ENCODE measurements at places on chromosomes 7 and 10.

- no peak for DNase-seq
These were observed 123.3 kb downstream of the PRPF18 start for GRCh38 chr10:13709931-13710650.

DNA sequence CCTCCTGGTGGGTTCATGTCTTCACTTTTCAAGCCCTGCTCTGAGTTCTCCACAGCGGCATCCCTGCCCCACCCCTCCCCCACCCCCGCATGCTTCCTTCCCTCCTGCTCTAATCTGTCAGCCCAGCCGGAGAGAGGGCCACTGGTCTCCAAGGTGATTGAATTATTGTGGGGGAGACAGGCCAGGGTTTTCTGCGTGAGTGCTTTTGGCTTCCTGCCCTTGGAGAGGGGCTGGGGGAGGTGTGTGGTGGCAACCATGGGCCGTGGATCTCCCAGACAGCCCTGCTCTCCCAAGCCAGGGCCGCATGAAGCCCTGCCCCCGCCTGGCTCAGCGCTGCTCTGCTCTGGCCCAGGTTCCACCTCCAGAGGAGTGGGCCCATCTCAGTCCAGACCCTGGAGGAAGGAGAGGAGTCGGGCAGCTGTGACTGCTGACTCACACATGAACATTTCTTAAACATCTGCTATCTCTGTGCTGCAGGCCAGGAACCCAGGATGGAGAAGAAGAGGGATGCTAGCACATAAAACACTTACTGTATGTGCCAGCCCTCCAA, 109.9 kb downstream of the ZMIZ1 start:
- no peak for DNase-seq

GRCh38 chr10:89750441-89750840, 49.1 kb downstream of the KIF20B start:
- DNase-seq, result no peak

DNA sequence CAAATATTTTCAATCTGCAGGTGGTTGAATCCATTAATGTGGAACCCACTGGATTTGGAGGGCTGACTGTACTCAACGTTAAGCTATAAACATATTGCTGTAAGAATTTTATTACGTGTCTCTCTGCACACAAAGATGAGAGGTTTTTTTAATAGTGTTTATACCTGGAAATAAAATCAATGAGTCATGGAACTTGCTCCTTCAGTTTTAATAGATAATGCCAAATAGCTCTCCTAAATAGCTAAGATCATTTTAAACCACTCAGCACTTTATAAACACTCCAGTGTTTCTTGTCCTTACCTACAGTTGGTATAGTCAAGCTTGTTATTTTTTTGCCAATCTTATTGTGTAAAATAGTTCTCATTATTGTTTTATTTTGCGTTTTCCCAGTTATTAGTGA, 455.6 kb upstream of the FZD8 start:
- DNase-seq, result no peak

DNA sequence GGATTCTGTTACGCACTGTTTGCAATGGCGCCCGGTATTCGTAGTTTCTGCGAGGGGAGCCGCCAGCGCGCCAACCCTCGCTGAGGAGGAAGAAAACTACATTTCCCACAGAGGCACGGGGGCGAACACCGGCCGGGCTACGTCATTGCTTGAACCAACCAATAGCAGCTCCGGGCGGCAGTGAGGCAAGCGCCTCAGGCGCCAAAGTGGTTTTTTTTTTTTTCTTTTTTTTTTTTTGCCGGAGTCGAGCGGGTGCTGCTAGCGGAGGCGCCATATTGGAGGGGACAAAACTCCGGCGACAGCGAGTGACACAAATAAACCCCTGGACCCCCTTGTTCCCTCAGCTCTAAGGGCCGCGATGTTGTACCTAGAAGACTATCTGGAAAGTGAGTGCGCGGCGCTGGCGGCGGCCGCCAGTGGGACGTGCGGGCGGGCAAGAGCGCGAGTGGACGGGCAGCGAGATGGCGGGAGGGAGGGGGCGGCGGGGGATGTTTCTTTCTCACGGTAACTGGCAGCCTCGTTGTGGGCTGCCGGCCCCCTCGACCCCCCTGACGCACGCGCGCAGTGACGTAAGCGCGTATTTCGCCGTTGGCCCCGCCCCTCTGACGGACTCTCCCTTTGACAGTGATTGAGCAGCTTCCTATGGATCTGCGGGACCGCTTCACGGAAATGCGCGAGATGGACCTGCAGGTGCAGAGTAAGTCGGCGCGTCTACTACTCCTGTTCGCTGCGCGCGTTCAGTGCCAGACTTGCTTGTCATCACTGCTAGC, at the start of gene ING3:
Gene ING3 (plus strand): TSS at position 239 of the 770 bp plus-strand sequence. CDS start 120 bp downstream, at position 359.
- peak; percentile 86 for DNase-seq

- DNase-seq, result no peak
These were observed 100.8 kb downstream of the CTTNBP2 start for GRCh38 chr7:117772421-117772820.

GRCh38 chr10:118394301-118395200, 52.4 kb upstream of the FAM204A start:
- DNase-seq, result no peak

DNA sequence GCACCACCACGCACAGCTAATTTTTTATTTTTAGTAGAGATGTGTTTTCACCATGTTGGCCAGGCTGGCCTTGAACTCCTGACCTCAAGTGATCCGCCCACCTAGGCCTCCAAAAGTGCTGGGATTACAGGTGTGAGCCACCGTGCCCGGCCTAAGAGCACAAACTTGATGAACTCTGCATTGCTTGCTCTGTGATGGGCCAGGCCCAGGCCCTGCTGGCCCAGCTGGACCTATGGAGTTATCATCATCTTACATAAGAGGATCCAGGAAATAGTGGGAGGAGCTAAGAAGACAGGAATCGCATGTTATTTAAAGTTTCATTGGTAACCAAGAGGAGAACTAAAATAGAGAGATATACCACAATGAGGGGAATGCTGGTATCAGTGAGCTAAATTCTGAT, 86.9 kb downstream of the DAGLB start:
- no peak for DNase-seq

- no peak for DNase-seq
These were observed 6.5 kb downstream of the MINDY3 start for GRCh38 chr10:15853800-15854199.

GRCh38 chr7:101164071-101164840, 1.1 kb downstream of the VGF start:
- DNase-seq, result no peak

- DNase-seq, result no peak
These were observed 98.6 kb upstream of the FAM180A start for GRCh38 chr7:135847242-135847641.

GRCh38 chr7:158805937-158806336, 23.4 kb downstream of the ESYT2 start:
- DNase-seq, result no peak

- peak; percentile 56 for DNase-seq
These were observed 61.0 kb downstream of the NRP1 start for GRCh38 chr10:33273295-33274002.

DNA sequence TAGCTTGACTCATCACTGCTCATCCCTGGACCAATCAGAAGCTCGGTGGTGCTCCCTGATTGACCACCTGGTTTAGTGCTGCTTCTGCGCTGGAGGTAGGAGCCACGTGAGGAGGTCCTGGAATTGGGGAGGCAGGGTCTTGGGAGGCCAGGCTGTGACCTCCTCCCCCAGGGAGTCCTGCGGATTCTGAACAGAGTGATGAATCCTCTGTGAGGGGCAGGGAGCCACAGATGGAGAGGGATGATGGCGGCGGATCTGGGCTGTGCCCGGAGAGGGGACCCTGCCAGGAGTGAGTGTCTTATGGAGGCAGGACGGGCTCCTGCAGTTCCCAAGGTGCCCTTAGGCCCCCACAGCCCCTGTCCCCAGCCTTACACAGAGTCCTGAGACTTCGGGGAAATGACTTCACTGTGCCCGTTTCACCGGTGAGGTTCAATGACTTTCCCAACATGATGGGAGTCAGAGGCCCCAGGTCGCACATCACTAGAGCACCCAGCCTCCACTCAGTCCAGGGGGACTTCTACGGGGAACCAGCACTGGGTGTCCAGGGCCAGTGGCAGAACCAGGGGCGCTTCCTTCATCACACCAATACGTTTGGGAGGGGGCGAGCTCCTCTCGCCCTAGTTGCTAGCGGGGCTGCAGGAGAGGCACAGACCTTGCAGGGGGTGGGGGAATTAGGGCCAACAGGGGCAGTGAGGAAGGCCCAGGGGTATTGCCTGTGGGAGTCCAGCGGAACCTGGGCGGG, 48.9 kb downstream of the FKBP6 start:
- DNase-seq, result no peak

- DNase-seq, result peak; percentile 65
These were observed 30.3 kb upstream of the LSM8 start for GRCh38 chr7:118153551-118154177.

- DNase-seq, result no peak
These were observed 29.5 kb downstream of the TACC2 start for GRCh38 chr10:122018491-122018890.

GRCh38 chr10:97063271-97063982, 122.3 kb downstream of the SLIT1 start:
- DNase-seq, result no peak

- DNase-seq, result no peak
These were observed 100.0 kb downstream of the RNF216 start for GRCh38 chr7:5681423-5681822.

GRCh38 chr10:99372546-99373271, 43.6 kb downstream of the CNNM1 start:
- peak; percentile 86 for DNase-seq

DNA sequence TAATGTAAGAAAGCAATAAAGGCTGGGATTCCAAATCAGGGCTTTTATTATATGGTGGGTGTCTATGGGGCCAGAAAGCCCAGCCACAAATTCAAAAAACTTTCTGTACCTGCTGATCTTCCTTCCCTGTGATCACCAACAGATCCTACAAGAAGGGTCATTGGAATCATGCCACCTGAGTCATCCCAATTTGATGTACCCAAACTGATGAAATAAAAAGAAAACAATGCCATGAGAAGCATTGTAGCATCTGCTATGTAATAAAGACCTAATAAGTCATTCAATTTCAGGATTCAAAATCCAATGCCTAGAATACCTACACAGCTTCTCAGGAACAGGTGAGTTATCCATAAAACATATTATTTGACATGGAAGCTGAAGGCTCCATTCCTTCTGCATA, 228.8 kb downstream of the DKK1 start:
- no peak for DNase-seq

GRCh38 chr10:118383063-118383689, 41.1 kb upstream of the FAM204A start:
- no peak for DNase-seq

DNA sequence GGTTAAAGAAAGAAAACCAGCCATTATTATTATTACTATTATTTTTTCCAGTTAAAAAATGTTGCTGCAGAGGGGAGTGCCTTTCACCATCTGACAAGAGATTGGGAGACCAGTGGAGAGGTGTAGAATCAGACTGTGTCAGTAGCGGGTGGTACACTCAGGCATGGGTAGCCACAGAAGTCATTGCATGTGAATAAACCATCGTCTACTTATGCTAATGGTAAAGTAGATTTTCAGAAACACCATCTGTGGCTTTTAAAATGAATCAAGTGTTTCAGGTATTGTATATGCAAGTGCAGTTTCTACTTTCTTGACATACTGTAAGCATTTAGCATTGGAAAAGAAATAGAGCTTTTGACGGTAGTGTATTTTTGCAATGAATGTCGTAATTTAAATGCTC, 131.5 kb upstream of the SP8 start:
- no peak for DNase-seq

- no peak for DNase-seq
These were observed 651 bp upstream of the ARPC1A start for GRCh38 chr7:99325001-99325493.

DNA sequence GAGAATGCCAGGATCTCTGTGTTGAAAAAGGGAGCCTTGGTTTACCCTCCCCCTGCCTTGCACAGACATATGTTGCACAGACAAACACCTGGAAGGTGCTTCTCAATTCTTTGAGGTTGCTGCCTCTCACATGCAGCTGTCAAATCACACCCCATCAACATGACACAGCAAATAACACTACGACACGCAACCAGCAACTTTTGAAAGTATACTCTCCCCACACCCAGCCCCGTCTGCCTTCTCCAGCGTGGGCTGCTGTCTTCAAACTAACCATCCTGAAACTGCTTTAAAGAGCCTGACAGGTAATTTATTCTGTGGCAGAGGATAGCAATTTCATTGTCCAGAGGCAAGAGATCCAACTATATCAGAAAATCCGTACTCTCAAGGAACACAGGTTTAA, 136.1 kb downstream of the PLXNA4 start:
- DNase-seq, result no peak

GRCh38 chr7:95209788-95210187, 114.5 kb downstream of the PON1 start:
- DNase-seq, result no peak

DNA sequence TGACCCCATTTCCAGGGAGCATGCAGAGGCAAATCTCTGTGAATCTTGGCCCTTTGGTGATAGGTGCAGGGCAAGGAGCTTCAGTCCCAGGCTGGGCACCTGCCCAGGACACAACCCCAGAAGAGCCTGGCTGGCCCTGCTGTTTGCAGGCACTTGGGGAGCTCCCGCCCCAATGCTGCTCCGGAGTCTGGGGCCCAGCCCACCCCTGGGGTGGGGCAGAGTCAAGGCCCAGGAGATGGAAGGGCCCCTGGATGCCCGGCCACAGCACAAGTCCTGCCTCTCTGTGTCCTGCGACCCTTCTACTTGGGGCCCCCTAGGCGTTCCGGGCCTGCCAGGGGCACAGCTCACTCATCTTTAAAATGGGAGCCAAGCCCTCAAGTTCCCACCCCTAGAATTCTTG, 24.7 kb downstream of the PDGFA start:
- no peak for DNase-seq

DNA sequence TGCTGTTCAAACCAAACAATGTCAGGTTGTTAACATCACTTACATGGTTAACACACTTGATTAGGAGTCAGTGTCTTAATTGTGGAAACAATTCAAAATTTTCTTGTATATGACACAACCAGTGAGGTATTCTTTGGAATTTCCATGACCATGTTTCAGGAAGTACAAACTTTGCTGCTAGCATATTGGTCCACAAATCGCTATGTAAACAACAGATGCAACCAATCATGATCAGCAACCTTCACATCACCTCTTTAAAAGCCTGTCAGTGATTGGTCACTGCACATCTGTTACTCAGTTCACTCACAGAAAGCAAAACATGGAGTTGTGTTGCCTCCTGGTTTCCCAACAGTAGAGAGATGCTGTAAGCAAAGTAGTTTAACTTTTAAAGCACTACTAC, 108.9 kb upstream of the FAM3C start:
- DNase-seq, result no peak

DNA sequence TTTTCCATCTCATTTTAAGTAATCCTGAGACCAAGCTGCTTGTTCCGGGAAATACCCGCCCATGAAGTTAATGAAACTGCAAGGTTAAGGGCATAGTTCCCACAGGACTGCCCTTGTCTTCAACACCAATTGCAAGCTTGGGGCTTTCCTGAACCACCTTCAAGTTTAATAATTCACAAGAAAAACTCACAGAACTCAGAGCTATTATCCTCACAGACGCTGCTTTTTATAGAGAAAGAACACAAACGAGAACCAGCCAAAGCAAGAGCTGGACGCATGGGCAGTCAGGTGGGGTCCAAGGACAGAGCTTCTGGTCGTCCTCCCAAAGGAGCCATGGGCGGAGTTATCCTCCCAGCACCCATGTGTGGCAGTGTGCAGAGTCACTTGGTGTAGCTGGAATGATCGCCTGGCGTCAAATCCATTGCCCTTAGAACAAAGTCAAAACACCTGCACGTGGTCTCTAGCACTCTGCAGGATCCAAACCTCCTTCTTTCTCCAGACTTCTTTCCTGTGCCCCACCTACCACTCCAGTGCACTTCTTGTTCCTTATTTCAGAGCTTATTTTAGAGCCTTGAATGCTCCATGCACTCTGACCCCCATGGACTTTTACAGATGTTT, 56.7 kb downstream of the SNX10 start:
- DNase-seq, result no peak

- DNase-seq, result no peak
These were observed 72.8 kb downstream of the CTTNBP2 start for GRCh38 chr7:117800406-117800805.
